Fibroblast of mammary gland (primary cell): ENCODE measurements at places on chromosomes 3 and 15.
A peak's percentile ranks its signal among the peaks of the same experiment; 100 is the strongest.

DNA sequence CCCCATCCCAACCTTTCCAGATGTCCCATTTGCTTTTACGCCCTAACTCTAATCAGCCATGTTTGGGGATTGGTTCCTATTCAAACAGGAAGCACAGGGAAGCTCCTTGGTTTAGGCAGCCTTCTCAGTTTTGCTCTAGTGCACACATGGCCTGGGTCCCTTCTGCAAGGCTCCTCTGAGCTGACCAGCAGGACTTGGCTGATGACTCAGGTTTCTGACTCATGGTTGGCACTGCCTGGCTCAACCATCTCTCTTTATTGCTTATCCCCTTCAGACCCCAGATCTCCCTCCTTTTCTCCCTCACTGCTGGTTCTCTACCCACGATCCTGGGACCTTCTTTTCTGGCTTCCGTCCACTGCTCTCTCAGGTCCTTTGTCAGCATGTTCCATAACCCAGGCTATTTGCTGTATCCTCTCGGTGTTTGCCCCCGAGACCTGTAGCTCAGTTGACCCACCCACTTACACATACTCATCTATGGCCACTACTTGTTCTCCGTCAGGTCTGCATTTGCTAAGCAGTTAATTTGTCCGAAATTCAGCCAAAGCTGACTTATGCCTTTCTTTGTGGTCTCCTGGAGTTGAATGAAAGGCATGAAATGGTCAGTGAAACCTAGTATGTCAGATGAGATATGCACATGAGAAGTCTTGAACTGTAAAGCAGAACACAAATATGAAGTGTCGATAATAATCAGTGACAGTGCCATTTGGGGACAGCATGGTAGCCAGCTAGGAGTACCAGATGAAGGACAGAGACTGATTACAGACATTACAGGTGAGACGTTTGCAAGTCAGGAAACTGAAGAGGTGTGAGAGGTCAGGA lies 323.5 kb upstream of the ROPN1 start:
- DNase-seq: peak; percentile 52

DNA sequence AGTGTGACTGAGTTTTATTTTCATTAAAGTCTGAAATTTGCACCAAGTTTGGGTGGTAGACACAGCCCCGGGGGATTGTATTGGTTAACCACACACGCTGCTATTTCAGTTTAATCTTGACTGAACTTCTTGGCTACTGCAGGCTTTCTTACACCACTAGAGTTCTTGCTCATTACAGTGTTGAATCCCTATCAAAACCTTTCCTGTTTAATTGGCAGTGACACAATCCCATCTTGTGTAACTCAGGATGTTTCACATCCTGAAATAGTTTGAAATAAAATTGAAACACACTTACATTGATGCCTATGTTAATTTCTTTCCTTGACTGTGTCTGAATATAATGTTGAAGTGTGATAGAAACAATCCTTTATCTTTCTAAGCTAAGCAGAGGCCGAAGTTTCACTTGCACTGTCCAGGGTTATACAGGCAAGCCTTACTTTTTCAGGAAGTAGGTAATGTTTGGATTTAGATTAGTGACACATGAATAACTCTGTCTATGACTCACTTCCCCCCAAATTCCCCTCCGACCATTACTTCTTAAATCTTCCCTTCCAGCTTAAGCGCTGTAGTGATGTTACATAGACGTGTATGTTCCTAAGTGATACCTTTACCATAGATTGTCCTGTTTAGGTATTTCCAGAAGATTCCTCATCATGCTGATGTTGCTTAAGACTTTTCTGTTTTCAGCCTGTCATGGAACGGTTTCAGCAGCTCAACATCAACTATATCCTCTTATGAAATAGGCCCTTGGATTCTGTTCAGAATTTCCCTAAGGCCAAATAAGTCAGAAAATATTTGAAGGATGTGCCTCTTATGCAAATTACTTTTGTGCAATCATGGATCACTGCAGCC lies 16.8 kb downstream of the ATG7 start:
- DNase-seq: peak; percentile 95

GRCh38 chr3:127103080-127103479 lies 89.9 kb upstream of the PRR23E start:
- no peak for DNase-seq

DNA sequence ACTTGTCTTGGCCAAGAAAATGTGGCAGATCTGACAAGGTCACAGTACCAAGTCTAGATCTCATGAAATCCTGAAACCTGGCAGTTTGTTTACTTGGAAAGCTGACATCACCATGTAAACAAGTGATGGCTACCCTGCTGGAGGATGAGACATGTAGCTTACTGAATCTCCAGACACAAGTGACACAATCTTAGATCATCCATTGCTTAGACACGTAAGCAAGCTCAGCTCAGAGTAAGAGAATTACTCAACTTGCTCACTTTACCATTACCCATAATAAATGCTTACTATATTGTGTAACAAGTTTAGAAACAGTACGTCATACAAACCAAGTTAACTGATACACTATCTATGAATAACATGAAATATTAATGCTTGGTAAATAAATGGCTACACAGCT lies 263.8 kb downstream of the TBC1D5 start:
- peak; percentile 93 for DNase-seq

- no peak for DNase-seq
These were observed 99.3 kb downstream of the WNT7A start for GRCh38 chr3:13780432-13781176.
